ENCODE measurements at places on chromosomes 6 and 20. TPM values are rescaled to one million over a fixed set of nuclear protein-coding genes. Genes with fewer than 3 reads are reported as not detected.

- no peak overlapping the region for H3K4me3 ChIP-seq
- H3K27ac ChIP-seq = no peak overlapping the region
- H3K4me1 ChIP-seq = no peaks in the 10 kb centered on the region
- no peak for DNase-seq
These were observed 806.1 kb upstream of the FLRT3 start for GRCh38 chr20:15143478-15143877.

DNA sequence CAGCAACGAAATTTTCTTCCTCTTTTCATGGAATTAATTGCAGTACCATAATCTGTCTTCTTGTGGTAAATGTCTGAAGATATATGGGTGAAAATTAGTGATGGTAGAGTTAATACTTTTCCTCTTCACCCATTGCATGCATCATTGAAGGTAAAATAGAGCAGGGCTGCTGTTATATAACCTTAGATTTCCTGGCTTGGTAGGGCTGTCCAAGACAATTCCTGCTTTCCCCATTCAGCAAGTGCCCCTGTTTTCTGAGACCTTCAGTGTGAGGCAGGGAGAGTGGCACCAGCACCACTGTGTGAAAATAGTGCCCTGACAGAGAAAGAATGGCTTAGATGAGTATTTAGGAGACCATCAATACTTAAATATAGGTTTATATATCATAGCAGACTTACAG lies 202.0 kb downstream of the ZFAND3 start:
- no peak for DNase-seq
- no peaks in the 10 kb centered on the region for H3K27me3 ChIP-seq
- H3K36me3 ChIP-seq = no peaks in the 10 kb centered on the region
- no peak overlapping the region for H3K27ac ChIP-seq

Gene PRKN
- total RNA-seq = 9.7 TPM

GRCh38 chr6:166474721-166475565 lies 92.2 kb upstream of the MPC1 start:
- no peaks in the 10 kb centered on the region for H3K4me1 ChIP-seq
- no peaks in the 10 kb centered on the region for H3K36me3 ChIP-seq
- no peak overlapping the region for H3K4me3 ChIP-seq
- DNase-seq = no peak

- no peak overlapping the region for H3K4me3 ChIP-seq
- H3K27me3 ChIP-seq = peaks cover 38% of the 10 kb centered on the region
- H3K4me1 ChIP-seq = peaks cover 15% of the 10 kb centered on the region
- H3K27ac ChIP-seq = no peak overlapping the region
- no peak for DNase-seq
These were observed 2.0 kb upstream of the PACSIN1 start for GRCh38 chr6:34463849-34464248.

DNA sequence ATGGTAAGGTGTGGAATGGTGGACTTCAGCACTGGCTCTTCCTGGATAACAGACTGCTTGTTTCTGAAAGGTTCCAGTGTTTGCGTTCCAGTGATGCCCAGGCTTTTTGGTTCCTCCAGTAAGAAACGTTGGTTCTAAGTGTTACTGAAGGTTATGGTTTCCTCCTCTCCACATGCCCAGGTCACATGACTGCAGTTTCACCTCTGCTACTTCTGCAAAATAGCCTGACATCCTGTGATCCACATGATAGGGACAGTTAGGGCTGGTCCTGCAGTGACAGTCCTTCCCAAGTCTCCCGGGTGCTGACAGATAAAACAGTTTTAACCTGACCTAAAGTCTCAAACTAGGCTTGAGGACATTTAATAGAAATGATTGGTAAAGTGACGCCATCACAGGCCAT lies 132.2 kb upstream of the CST7 start:
- no peaks in the 10 kb centered on the region for H3K36me3 ChIP-seq
- H3K27ac ChIP-seq = no peak overlapping the region
- no peak overlapping the region for H3K4me3 ChIP-seq

- no peaks in the 10 kb centered on the region for H3K36me3 ChIP-seq
- no peaks in the 10 kb centered on the region for H3K27me3 ChIP-seq
- H3K4me3 ChIP-seq = no peak overlapping the region
- no peak overlapping the region for H3K27ac ChIP-seq
- DNase-seq = no peak
- no peaks in the 10 kb centered on the region for H3K4me1 ChIP-seq
These were observed 454.3 kb downstream of the BTBD3 start for GRCh38 chr20:12371990-12372389.

Gene SMIM29
- 34.3 TPM for total RNA-seq

DNA sequence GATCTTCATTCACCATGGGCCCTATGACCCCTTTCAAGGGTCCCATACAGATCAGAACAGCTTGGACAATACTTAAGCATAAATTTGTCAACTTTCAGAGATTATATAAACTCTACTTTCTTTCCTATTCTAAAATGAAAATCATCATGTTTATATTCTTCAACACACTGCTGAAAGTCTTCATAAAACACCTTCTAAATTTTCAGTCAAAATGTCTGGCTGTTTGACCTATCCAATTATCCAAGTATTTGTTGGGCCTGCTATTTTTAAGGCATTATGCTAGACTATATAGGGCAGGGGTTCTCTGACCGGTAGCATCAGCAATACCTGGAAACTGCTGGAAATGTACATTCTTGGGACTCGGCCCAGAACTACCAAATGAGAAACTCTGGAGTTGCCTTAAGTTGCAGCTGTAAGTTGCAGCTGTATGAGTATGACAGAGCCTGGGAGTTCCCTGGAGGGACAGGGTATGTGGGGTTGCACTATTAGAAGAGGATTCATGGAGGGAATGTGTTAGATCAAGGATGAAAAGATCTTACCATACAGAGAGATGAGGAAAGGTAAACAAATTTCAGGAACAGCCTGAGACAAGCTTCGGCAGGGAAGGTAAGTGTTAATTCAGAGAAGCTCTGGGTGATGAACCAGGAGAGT lies 293.0 kb downstream of the ADGB start:
- H3K4me1 ChIP-seq = no peaks in the 10 kb centered on the region
- no peak for DNase-seq
- H3K36me3 ChIP-seq = no peaks in the 10 kb centered on the region
- no peaks in the 10 kb centered on the region for H3K27me3 ChIP-seq

DNA sequence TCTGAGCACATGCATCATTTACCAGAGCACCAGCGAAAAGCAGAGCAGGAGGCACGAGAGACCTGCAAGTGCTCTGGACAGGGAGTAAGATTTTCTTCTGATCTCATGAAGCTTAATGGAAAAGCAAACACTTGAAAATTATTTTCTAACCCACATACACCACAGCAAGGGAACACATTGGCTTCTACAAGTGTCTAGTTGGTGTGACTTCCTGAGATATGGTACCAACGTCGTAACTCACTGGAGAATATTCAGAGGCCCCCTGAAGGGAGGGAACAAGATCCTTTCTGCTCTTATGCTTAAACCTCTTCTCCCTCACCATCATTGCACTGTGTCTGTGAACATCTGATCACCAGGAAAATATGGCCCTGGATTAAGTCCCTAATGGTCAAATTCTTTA lies 48.6 kb downstream of the PSMB1 start:
- no peak overlapping the region for H3K27ac ChIP-seq
- H3K4me1 ChIP-seq = no peaks in the 10 kb centered on the region
- no peaks in the 10 kb centered on the region for H3K36me3 ChIP-seq
- H3K4me3 ChIP-seq = no peak overlapping the region
- no peak for DNase-seq

Gene TRAM2
- 14.2 TPM for total RNA-seq

DNA sequence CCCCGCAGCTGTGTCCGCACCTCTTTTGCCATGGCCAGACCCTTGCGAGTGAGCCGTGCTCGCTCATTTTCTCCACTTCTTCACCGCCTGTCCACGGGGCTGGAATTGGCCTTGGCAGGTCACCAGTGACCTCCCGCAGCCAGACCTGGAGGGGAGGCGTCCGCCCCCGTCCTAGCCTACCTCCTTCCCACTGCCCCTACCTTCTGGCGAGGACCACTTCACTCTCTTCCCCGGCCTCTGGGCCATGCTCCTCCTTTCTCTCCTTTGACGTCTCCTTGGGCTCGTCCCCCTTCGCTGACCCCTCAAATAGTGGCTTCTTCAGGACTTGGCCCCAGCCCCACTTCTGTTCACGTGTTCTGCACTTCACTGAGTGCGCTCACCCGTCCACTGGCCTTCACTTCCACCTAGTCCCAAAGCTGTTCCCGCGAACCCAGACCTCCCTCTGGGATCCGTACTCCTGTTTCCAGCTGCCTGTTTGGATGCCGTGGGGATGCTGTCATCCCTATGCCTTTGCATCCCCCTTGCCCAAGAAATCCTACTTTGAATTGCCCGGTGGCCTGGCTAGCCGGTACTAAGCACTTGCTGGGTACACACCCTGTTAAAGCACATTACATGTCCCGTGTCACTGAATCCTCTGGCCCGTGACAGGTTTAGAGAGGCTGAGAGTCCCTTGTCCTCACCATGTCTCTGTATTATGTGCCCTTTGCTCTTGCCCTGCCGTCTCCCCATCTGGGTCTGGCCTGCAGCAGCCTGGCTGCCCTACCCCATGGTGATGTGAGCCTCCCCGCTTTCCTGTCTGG lies 33.0 kb downstream of the SPATA2 start:
- no peak overlapping the region for H3K4me3 ChIP-seq

Measured in sigmoid colon (tissue), 7 donors.